ENCODE measurements at places on chromosomes 12 and 14.
A peak's percentile ranks its signal among the peaks of the same experiment; 100 is the strongest.

GRCh38 chr12:5047729-5048128, 4.0 kb downstream of the KCNA5 start:
- no peak for DNase-seq

DNA sequence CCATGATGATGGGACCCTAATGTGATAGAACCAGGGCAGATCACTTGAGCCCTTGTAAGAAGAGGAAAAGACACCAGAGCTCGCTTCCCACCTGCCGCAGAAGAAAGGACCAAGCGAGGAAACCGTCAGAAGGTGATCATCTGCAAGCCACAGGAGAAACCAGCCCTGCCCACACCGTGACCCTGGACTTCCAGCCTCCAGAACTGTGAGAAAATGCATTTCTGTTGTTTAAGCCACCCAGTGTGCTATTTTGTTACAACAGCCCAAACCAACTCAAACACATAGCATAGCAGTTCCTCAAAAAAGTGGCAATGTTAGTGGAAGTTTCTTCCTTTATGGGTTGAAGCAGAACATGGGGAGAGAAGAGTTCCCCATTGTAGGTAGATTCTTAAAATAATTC, 107.9 kb upstream of the BCL2L14 start:
- no peak for DNase-seq

GRCh38 chr12:45121224-45121623, 70.3 kb upstream of the DBX2 start:
- no peak for DNase-seq

- DNase-seq: no peak
Measured at GRCh38 chr12:62683776-62684569, 217.3 kb downstream of the MON2 start.

- no peak for DNase-seq
Measured at GRCh38 chr12:14605401-14605989, 37.8 kb upstream of the PLBD1 start.

- DNase-seq: no peak
Measured at GRCh38 chr14:62118461-62118860, 356.2 kb downstream of the SNAPC1 start.

DNA sequence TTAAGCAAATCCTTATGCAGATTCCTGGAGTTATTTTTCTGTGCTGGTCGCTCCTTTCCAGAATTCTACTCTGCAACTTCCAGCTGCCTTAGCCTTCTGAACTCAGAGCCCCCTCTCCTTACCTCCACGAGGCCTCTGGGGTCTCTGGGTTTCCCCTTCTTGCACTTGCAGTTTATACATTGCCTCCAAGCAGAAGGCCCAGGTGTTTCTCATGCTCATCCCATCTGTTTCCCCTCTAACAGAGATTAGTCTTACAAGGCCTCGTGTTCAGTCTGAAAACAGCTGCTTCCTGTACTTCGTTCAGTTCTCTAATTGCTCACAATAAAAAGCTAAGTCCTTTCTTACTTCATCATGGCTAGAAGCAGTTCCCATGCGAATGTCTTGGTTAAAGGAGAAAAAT, 134.4 kb upstream of the FGD4 start:
- DNase-seq: no peak

DNA sequence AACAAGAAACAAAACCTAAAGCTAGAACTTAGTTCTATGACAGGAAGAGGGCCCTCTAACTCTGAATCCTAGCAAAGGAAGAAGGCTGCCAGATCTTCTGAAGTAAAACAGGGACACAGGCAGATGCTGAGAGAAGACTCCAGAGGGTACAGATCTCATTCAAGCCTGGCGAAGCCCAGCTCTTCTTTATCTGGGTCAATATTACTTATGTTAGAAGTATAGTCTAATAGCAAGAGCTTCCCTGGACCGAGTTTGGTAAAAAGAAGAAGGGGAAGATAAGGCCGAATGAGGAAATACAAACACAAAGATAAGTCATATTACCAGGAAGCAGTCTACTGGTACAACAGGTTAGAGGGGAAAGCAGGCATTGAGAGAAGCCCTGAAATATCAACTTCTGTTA, 79.9 kb upstream of the CCDC91 start:
- no peak for DNase-seq

- DNase-seq: no peak
Measured at GRCh38 chr12:52241205-52241842, 8.3 kb downstream of the KRT7 start.

- DNase-seq: no peak
Measured at GRCh38 chr14:104974146-104974541, 4.0 kb downstream of the AHNAK2 start.

GRCh38 chr12:122422730-122423257, 325 bp upstream of the CLIP1 start:
- peak; percentile 7 for DNase-seq

- DNase-seq: no peak
Measured at GRCh38 chr12:12779529-12779928, 5.9 kb upstream of the APOLD1 start.

- DNase-seq: no peak
Measured at GRCh38 chr14:95525999-95526398, 8.9 kb upstream of the GLRX5 start.

GRCh38 chr14:60777856-60778578, 43.5 kb downstream of the MNAT1 start:
- DNase-seq: no peak

DNA sequence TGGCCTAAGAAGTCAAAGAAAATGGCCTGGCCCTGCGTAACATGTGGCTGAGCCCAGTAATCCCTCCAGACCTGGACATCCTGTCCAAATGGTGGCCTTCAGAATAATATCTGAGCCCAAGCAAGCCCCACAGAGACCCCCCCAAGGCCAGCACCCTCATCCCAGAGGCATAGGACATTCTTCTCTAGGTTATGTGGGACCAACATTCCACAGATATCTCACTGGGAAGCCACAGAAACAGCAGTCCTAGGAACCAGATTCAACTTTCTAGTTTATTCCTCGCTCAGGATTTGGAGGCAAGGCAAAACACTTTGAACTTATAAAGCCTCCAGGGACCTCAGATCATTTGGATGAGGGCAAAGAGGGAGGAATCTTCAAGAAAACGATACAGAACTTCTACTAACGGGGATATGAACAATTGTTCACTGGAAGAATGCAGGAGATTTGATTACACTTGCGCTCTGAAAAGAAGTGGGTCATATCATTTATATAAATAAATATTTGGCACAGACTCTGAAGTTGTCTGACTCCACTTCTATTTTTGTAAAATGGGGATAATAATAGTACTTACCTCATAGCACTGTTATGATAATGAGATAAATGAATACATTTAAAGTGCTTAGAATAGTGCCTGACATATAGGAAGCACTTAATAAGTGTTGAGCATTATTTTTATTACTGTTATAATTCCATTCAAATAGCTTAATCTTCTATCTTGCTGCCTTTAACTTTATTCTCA, 171.5 kb downstream of the NUAK1 start:
- no peak for DNase-seq

DNA sequence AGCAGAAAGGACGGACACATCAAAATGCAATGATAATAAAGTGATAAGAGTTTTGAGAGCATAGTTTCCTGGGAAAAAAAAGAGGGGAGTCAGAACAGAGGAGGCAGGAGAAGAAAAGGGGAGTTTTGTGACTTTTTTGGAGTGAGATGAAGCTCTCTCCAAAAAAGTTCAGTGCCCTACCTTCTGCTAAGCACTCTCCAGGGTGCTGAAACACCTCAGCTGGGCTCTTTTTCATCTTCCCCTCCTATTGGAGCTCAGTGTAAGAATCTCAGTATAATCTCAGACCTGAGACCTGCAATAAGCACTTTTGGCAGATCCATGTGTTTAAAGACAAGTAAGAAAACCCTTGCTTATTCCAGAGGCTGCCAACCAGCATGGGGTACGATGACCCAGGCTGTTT, 58.9 kb upstream of the SRRM4 start:
- no peak for DNase-seq

DNA sequence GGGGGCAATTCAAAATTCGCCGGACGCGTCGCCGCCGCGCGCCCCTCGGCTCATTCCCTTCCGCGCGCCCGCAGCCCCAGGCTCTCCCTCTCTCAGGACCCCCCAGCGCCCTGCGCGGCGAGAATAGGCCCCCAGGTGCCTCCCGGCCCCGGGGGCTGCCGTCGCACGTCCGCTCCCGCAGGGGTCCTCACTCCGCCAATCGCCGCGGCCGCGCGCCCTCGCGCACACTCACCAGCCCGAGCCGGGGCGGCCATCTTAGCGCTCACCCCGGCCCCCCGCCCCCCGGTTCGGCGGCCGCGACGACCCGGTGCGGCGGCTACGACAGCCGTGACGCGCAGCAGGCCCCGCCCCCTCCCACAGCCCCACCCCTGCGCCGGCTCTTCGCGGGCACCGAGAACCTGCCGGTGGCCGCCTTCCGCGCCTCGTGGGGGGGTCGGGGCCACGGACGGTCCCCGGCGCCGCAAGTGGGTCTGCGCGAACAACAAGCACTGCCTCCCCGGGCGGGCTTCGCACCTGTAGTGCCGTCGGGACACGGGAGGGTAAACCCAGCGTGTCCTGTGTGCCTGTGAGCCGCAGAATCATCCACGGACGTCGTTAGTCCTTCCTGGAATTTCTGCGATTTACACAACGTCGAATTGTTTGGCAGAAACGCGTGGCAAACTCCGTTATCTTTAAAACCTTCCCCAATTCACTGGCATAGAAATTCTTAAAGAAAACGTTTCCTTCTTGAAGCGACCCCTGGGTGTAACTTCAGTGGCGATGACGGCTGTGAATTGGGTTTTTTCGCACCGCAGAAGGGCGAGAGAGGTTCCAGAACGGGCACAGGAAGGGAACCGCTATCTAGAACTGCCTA, 2.5 kb downstream of the USP44 start:
- peak; percentile 63 for DNase-seq

GRCh38 chr12:25480145-25480544, 72.9 kb downstream of the LMNTD1 start:
- no peak for DNase-seq

DNA sequence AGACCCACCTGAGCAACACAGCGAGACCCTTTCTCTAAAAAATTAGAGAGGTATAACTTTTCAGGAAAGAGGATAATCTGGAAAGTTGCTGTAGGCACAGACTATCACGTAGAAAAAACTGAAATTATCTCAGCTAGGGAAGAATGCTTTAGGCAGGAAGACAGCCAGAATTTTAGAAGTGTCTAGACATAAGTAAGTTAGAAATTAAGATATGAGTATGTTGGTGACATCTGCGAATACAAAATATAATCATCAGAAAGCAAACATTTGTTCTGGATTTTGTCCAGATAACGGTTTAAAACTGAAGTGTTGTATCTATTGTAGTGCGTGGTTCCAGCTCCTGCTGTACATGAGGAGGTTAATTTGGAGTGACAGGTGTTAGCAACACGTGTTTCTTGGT, 123.2 kb downstream of the FBXL14 start:
- DNase-seq: no peak

GRCh38 chr14:44759277-44759676, 202.5 kb downstream of the KLHL28 start:
- no peak for DNase-seq

Measured in effector CD4-positive, alpha-beta T cell (primary cell).